ENCODE measurements at places on chromosomes 3 and 15.

DNA sequence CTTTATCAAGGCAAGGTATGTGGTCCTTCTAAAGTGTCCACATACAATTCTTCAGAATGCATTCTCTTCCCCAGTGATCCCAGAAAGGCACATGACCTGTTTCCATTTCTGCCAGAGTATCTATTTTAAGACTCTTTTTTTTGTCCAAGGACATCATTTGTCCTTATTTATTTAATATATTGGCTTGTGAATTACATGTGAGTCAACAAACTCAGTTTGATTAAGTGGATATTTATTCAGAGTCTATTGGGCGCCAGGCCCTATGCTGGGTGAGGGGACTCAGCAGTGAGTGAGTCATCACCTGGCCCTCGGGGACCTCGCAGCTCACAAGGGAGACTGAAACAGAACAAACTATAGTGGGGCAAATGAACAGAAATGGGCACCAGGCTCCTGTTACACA lies 136.8 kb downstream of the SNRK start:
- no peaks in the 10 kb centered on the region for H3K4me1 ChIP-seq
- H3K27ac ChIP-seq: no peak overlapping the region
- no peak overlapping the region for H3K4me3 ChIP-seq
- DNase-seq: no peak
- no peaks in the 10 kb centered on the region for H3K27me3 ChIP-seq

GRCh38 chr3:52298149-52299098 lies 10.8 kb downstream of the GLYCTK start:
- no peaks in the 10 kb centered on the region for H3K36me3 ChIP-seq
- H3K27ac ChIP-seq: no peak overlapping the region
- no peaks in the 10 kb centered on the region for H3K27me3 ChIP-seq
- peaks cover 2% of the 10 kb centered on the region for H3K4me1 ChIP-seq
- DNase-seq: no peak
- no peak overlapping the region for H3K4me3 ChIP-seq

- peak; percentile 26 for DNase-seq
- peaks cover 4% of the 10 kb centered on the region for H3K27me3 ChIP-seq
- H3K4me1 ChIP-seq: peaks cover 24% of the 10 kb centered on the region
- no peak overlapping the region for H3K4me3 ChIP-seq
- H3K36me3 ChIP-seq: no peaks in the 10 kb centered on the region
- peak overlapping the region; percentile 35 for H3K27ac ChIP-seq
Observed at GRCh38 chr15:89936051-89936785, 23.5 kb upstream of the ARPIN start.

- no peaks in the 10 kb centered on the region for H3K4me1 ChIP-seq
- no peak for DNase-seq
- no peak overlapping the region for H3K27ac ChIP-seq
- peaks cover 19% of the 10 kb centered on the region for H3K27me3 ChIP-seq
- H3K36me3 ChIP-seq: no peaks in the 10 kb centered on the region
Observed at GRCh38 chr3:22371036-22371435, 620.0 kb upstream of the ZNF385D start.

DNA sequence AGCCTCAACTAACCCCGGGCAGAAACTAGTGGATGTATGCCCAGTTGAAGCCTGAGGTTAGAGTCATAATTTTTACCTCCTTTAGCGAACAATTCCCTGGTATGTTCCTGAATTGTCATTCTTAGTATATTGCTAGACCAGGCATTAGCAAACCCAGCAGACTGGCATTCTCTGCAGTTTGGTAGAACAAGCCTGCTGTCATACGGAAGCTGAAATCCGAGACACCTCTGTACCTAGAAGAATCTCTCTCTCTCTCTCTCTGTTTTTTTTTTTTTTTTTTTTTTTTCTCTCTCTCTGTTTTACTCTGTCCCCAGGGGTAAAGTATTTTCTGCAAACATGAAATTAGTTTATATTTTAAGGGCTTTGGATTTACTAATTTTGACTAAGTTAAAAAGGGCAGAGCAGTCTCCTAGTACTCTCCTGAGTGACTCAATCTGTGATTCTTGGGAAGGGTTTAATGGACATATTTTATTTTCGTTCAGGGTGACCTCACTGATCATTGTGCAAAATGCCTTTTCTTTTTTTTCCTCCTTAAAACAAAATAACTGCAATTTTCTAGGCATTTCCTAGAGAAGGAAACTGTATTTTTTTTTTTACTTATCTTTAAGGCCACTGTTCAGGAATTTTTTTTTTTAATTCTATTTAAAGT lies 133.6 kb upstream of the ICE2 start:
- H3K36me3 ChIP-seq: no peaks in the 10 kb centered on the region
- no peak overlapping the region for H3K27ac ChIP-seq
- DNase-seq: no peak
- no peak overlapping the region for H3K4me3 ChIP-seq

- H3K27ac ChIP-seq: peak overlapping the region; percentile 10
- H3K4me1 ChIP-seq: peaks cover 69% of the 10 kb centered on the region
- H3K4me3 ChIP-seq: no peak overlapping the region
- no peak for DNase-seq
Observed at GRCh38 chr15:70507772-70508371, 255.5 kb downstream of the UACA start.

GRCh38 chr3:161549261-161549660 lies 52.7 kb downstream of the OTOL1 start:
- H3K27ac ChIP-seq: no peak overlapping the region
- H3K4me3 ChIP-seq: no peak overlapping the region
- H3K27me3 ChIP-seq: peaks cover 2% of the 10 kb centered on the region

DNA sequence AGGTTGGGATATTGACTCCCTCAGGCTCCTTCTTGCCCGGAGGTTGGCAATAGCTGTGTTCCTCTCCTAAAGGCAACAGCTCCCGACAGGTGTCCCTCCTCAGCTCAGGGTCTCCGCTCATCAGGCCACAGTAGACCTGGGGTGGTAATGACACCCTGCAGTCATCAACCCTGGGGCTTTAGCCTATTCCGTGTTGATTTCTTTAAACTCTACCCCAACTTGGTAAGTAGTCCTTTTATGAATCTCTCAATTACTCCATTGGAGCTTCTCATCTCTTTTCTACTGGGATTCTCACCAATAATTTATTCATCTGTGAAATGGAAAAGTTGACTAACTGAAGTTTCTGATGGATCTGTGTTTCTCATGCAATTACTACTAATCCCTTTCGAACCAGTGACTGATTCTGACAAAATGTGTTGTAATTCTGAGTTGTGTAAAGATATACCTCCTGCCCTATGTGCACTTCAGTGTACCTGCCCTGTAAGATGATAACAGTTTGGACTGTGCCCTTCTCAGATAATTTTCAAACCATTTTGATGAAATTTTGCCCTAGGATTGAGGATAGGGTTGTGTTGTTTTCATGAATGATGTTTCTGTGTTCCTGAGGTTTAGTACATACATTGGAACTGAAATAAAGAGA lies 89.7 kb downstream of the RPL39L start:
- H3K36me3 ChIP-seq: peaks cover 92% of the 10 kb centered on the region
- no peak overlapping the region for H3K27ac ChIP-seq
- no peak overlapping the region for H3K4me3 ChIP-seq
- no peak for DNase-seq

DNA sequence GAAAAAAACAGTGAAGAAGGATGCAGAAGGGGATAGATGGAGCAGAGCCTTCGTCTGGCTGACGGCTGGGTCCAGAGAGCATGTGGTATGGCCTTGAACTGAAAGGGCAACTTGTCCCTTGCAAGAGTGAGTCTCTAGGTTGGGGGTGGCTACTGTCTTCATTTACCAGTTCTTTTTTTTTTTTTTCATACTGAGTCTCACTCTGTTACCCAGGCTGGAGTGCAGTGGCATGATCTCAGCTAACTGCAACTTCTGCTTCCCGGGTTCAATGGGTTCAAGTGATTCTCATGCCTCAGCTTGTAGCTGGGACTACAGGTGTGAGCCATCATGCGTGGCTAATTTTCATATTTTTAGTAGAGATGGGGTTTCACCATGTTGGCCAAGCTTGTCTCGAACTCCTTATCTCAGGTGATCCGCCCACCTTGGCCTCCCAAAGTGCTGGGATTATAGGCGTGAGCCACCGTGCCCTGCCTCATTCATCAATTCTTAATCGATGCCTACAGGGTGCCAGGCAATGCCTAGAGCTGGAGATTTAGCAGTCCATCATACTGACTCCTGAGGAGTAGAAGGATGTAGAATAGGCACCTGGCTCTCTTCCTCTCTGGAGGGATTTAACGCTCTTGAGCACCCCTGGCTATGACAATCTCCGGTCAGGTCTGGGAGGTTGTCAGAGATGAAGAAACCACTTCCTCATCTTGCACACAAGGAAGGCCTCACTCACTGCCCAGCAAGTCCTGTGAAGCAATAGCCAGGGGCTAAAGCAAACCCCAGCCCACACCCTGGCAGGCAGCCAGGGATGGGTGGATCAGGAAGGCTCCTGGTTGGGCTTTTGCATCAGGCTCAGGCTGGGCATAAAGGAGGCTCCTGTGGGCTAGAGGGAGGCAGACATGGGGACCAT lies at the start of gene CAMP:
Gene CAMP (plus strand): TSS at position 880 of the 898 bp plus-strand sequence. CDS start 17 bp downstream, at position 897.
- no peaks in the 10 kb centered on the region for H3K4me1 ChIP-seq
- no peak within 1 kb of the TSS for H3K4me3 ChIP-seq
- H3K27me3 ChIP-seq: peaks cover 2% of the 10 kb centered on the region
- H3K36me3 ChIP-seq: no peaks in the 10 kb centered on the region
- H3K27ac ChIP-seq: no peak within 1 kb of the TSS

DNA sequence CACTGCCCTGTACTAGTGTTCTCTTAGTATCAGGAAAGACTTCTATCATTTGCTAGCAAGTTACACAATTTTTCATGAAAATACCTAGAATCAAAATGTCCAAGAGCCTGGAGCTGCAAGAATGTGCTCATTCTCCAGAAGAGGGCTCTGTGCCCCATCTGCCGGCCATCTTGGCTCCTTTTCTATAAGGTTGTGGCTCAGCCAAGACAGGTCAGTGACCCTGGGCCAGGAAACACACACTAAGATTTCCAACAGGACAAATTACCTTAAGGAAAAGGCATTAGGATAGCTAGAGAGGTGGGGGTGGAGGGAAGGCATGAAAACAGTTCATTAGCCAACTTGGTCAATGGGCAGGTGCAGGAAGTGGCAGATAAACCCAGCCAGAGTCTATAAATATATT lies 20.7 kb downstream of the TIMP4 start:
- peaks cover 7% of the 10 kb centered on the region for H3K27me3 ChIP-seq
- H3K4me1 ChIP-seq: peaks cover 8% of the 10 kb centered on the region
- DNase-seq: no peak
- H3K4me3 ChIP-seq: no peak overlapping the region

- no peak overlapping the region for H3K4me3 ChIP-seq
- DNase-seq: no peak
- H3K27me3 ChIP-seq: no peaks in the 10 kb centered on the region
- H3K4me1 ChIP-seq: peaks cover 26% of the 10 kb centered on the region
Observed at GRCh38 chr3:98596541-98597500, 3.4 kb upstream of the CPOX start.

DNA sequence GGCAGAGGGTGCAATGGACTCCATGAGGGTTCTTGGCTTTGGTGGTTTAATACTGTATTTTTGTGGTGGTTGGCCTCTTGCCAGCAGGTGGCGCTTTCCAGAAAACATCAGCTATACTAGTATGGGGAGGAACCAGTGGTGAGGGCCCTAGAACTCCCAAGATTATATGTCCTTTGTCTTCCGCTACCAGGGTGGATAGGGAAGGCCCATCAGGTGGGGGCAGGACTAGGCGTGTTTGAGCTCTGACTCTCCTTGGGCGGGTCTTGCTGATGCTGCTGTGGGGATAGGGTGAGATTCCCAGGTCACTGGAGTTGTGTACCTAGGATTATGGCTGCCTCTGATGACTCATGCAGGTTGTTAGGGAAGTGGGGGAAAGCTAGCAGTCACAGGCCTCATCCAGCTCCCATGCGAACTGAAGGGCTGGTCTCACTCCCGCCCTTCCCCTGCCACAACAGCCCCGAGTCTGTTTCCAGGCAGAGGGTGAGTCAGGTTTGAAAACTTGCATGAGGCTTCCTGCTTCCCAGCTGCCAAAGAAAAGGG lies 357.7 kb downstream of the OTOL1 start:
- no peaks in the 10 kb centered on the region for H3K36me3 ChIP-seq
- DNase-seq: no peak

- no peaks in the 10 kb centered on the region for H3K27me3 ChIP-seq
- H3K36me3 ChIP-seq: no peaks in the 10 kb centered on the region
Observed at GRCh38 chr3:64295594-64295993, 70.3 kb upstream of the PRICKLE2 start.

- no peak for DNase-seq
- H3K4me1 ChIP-seq: peaks cover 9% of the 10 kb centered on the region
- no peaks in the 10 kb centered on the region for H3K36me3 ChIP-seq
Observed at GRCh38 chr3:57007521-57008460, 52.7 kb upstream of the SPATA12 start.

DNA sequence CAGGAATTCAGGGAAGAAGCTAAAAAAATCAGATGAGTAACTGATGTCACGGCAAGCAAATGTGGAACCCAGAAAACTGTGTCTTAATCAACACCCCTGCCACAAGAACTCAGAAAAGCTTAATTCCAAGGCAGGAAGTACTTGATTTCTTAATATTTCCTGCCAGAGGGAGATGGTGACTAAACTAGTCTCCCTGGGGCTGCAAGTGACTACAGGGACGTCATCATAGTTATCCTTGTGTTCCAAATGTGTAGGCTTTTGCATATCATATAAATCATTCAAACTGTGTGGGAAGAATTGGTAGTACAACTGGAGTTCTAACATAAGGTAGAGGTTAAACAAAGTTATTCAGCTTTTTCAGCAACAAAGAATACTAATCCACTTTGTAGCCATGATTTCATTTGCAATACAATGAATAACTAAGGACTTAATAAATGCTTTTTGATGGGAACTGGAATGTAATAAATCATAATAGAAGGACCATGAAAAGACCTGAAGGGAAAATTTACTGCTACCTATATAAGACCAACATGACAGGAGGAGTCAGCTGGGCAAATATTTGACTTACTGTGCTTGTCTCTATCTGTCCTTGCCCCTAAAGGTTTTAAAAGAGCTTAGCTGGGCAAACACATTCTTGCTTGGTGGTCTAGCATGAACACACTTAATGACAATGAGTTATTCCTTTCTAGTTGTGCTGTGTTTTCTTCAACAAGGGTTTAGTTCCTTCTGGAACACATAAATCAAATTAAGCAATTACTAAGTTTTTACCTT lies 76.0 kb upstream of the NECTIN3 start:
- H3K36me3 ChIP-seq: no peaks in the 10 kb centered on the region
- no peak for DNase-seq
- H3K27me3 ChIP-seq: no peaks in the 10 kb centered on the region
- no peaks in the 10 kb centered on the region for H3K4me1 ChIP-seq
- no peak overlapping the region for H3K4me3 ChIP-seq
